ENCODE measurements at places on chromosomes 4 and X.
A peak's percentile ranks its signal among the peaks of the same experiment; 100 is the strongest.

DNA sequence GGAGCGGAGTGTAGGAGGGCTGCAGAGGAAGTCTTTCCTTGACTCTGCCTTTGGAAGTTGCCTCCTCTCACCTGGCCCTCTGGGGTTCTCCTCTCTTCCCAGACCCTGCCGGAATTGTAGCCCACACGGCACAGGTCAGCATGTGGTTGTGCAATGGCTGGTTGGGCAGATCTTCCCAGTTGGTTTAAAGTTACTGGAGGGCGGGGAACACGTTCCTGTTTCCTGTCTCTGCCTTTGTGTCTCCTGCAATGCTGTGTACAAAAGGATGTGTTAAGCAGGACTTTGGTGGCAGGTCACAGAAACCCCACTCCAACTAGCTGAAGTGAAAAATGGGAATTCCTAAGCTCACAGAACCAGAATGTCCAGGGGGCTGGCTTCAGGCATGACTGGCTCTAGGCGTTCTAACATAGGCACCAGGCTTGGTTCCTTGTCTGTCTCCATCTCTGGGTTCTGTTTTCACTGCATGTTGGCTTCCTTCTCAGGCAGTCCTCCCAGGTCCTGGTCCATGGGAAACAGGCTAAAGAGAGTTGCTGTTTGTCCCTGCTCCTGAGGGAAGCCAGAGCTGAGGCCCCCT lies 19.9 kb downstream of the SORCS2 start:
- no peak for DNase-seq

DNA sequence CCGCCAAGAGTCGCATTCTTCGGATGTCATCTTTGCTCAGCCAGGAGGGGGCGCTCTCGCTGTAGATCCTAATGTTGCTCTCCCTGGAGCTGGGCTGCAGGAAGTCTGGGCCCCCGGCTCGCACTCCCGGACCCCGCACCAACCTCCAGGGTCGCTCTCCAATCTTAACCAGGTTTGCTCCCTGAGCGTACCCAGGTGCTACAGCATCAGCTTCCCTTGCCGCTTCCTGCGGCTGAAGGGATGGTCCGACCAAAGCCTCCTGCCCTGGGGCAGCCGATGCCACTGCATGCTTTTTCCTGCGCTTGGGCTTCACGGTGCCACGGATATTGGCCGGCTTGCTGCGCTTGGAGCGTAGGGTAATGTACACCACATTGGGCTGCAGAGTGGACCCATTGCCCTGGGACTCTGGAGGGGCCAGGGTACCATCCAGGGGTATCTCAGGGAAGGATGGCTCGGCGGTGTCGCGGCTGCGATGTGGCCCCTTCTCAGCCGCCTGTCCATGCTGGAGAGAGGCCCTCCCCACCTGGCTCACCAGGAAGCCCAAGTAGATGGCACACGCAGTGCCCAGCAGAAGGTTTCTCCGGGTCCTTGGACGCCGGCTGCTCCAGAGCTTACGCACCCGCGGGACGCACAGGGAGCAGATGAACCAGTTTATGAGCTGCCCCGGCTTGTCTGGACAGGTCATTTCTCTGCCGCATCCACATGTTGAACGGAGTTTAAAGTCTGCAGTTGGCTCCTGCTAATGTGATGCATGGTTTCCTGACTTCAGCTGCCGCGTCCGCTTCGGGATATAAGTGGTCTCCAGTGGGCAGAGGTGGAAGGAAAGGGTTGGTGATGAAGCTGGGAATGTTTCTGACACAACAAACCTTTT lies 1.9 kb downstream of the GASK1B start:
- peak; percentile 9 for DNase-seq

- DNase-seq, result peak; percentile 75
Observed at GRCh38 chr4:56530269-56531148, 24.9 kb downstream of the ARL9 start.

DNA sequence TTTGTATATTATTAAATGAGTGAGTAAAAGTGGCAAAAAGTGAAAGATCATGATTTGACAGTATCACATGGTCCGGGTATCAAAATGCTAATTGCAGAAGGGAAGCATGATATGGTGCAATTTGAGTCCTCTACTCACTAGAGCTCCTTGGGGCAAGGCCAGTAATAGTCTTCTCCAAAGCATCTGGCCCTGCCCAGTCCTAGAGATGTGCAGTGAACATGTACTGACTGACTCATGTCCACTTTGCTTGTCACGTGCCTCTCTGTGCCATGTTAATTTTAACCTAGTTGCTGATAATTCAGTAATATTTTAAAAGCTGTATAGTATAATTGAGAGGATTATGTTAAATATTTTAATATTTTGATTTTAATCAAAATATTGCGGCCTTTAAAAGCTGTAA lies 54.6 kb upstream of the TENM3 start:
- DNase-seq, result no peak

GRCh38 chrX:154308108-154308946 lies 12.7 kb downstream of the TKTL1 start:
- peak; percentile 93 for DNase-seq

GRCh38 chr4:41177016-41177415 lies 37.3 kb downstream of the APBB2 start:
- no peak for DNase-seq

- DNase-seq, result no peak
Observed at GRCh38 chr4:78439328-78439727, 112.2 kb upstream of the ANXA3 start.

DNA sequence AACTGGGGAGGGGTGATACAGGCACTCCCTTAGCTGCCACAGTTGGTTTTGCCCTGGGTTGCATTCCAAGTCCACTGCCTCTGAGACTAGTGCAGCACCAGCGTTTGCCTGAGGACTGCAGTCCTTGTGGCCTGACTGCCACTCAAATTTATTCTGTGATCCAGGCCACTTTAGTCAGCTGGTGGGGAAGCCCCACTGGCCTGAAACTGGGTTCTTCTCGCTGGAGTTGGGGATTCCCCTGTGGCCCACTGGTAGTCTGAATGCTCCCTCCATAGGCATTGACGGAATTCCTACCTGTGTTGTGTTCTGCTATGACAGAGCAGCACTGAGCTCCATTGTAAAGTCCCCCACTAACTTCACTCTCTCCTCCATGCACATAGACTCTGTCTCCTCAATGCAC lies 63.8 kb downstream of the PTPN13 start:
- DNase-seq, result no peak

GRCh38 chr4:78774417-78774816 lies 1.7 kb upstream of the BMP2K start:
- DNase-seq, result no peak

GRCh38 chrX:47611926-47612325 lies 7.7 kb downstream of the SYN1 start:
- no peak for DNase-seq

DNA sequence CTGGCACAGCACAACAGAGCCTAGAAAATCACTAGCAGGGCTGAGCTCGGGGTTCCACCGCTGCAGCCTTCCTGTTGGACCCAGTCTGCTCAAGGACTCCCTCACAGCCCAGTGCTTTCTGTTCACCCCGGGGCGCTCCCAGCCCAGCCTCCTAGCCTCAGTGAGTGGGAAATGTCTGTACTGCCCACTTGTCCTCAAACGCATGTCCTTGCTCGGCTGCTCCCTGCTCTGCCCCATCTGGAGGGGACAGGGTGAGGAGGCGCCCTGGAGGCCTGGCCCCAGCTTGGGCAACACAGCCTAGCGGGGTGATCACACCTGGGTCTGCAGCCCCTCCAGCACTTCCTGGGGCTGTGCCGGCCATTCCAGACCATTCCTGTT lies 11.9 kb upstream of the CCNQ start:
- DNase-seq, result no peak

GRCh38 chr4:48300004-48300403 lies 30.4 kb upstream of the TEC start:
- DNase-seq, result no peak

GRCh38 chr4:15755321-15756155 lies 22.6 kb upstream of the CD38 start:
- DNase-seq, result peak; percentile 60

DNA sequence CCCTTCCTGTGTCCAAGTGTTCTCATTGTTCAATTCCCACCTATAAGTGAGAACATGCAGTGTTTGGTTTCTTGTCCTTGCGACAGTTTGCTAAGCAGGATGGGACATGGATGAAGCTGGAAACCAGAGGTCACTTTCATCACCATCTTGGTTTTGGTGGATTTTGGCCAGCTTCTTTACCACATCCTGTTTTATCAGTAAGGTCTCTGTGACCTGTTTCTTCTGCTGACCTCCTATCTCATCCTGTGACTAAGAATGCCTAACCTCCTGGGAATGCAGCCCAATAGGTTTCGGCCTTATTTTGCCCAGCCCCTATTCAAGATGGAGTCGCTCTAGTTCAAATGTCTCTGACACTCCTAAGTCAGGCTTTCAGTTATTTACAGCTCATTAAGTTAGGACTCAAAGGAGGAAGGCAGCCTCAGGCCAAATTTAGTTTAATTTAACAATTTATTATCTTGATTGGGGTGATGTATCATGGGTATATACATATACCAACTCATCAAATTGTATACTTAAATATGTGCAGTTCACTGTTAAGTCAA lies 169.9 kb upstream of the NDP start:
- no peak for DNase-seq
